ENCODE measurements at places on chromosomes 2 and 18. TPM values are rescaled to one million over a fixed set of nuclear protein-coding genes. Genes with fewer than 3 reads are reported as not detected.

CYP27A1 gene
- total RNA-seq = 9.0 TPM

PFN4 gene
- total RNA-seq = 0.67 TPM

DNAJC5G gene
- 0.19 TPM for total RNA-seq

FAM168B gene
- 87.4 TPM for total RNA-seq

CNGA3 gene
- 0.19 TPM for total RNA-seq

LMAN1 gene
- 57.8 TPM for total RNA-seq

IL1RN gene
- total RNA-seq = 3.0 TPM

- DNase-seq = no peak
These were observed 54.3 kb downstream of the ST3GAL5 start for GRCh38 chr2:85834466-85834865.

- DNase-seq = no peak
These were observed at the start of gene SULT1C2 for GRCh38 chr2:108288534-108289106. Gene SULT1C2 (plus strand): TSS chr2:108288895. CDS start chr2:108293668, 4,773 bp downstream.

DNA sequence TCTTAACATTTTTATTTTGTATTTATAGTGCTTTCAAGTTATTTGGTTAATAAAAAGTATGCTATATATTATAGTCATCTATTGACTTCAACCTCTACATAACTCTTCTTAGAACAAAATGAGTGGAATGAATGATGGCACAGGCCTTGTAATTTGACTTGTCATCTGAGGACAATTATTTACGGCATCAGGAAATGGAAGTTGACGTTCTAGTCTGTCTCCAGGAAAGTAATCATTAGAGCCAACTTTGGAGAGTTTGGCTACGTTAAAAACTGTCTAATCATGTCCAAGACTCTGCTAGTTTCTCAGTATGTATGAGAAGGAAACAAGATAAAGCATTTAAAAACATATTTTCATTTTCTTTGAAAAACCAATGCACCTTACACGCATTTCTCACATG is 353.6 kb downstream of the ARHGAP15 start:
- no peak for DNase-seq

GRCh38 chr2:196486146-196486545 is 153.4 kb upstream of the CCDC150 start:
- no peak for DNase-seq
